Activated T-helper 1 cell treated with anti-CD3 and anti-CD28 coated beads, Interleukin-12 subunit alpha, Interleukin-12 subunit beta, Interleukin-2, Interleukin-4 antibody, amounts not matched to agents 30 ng/mL and 10 ng/mL and 1 ng/mL, durations not matched to agents 14 hours and 24 hours and 36 hours (primary cell): ENCODE measurements at places on chromosomes 16 and 17. TPM values are rescaled to one million over a fixed set of nuclear protein-coding genes. Genes with fewer than 3 reads are reported as not detected.

NEUROD2 gene
- total RNA-seq: not detected in 2 replicates

ERN1 gene
- 90.0 and 91.6 TPM in 2 replicates for total RNA-seq

TMEM238L gene
- not detected in 2 replicates for total RNA-seq

HS3ST3A1 gene
- total RNA-seq: 4.1 and 7.2 TPM in 2 replicates

KCNH4 gene
- 1.7 and 1.9 TPM in 2 replicates for total RNA-seq

SMIM22 gene
- not detected in 2 replicates for total RNA-seq

ARHGAP23 gene
- total RNA-seq: 0.57 and 0.88 TPM in 2 replicates

RAMP2 gene
- total RNA-seq: not detected in 2 replicates

KRTAP1-5 gene
- not detected in 2 replicates for total RNA-seq

TTYH2 gene
- 5.7 and 6.8 TPM in 2 replicates for total RNA-seq

RHBDF1 gene
- 0.52 and 0.96 TPM in 2 replicates for total RNA-seq

PPP1R1B gene
- total RNA-seq: not detected in 2 replicates

KLHL11 gene
- total RNA-seq: 20.0 and 21.7 TPM in 2 replicates

CDC6 gene
- total RNA-seq: 130 and 135 TPM in 2 replicates

GGNBP2 gene
- 77.1 and 80.9 TPM in 2 replicates for total RNA-seq

USP43 gene
- not detected in 2 replicates for total RNA-seq

KIAA0513 gene
- 12.6 and 12.9 TPM in 2 replicates for total RNA-seq

CLEC19A gene
- total RNA-seq: not detected in 2 replicates

ELMO3 gene
- 8.5 and 9.0 TPM in 2 replicates for total RNA-seq
